Kasumi-1 (cell line): ENCODE measurements at places on chromosomes 3 and 15.
A peak's percentile ranks its signal among the peaks of the same experiment; 100 is the strongest.

DNA sequence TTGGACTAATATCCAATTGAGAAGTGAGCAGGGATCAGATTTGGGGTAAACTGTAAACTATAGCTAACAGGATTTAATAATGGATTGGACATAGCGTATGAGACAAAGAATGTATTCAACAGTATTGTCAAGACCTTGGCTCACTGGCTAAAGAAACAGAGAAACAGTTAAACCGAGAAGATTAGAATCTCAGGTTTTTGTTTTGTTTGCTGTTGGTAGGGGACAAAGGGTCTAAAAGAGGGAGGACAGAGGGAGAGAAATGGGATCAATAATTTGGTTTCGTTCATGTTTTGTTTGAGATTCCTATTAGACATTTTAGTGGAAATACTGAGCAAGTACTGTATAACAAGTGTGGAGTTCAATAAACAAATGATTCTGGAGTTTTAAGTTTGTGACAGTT is 28.6 kb downstream of the CLDN1 start:
- no peak for DNase-seq

GRCh38 chr15:100873029-100873677 is 6.5 kb upstream of the ALDH1A3 start:
- peak; percentile 82 for DNase-seq

- DNase-seq, result no peak
These were observed 126.3 kb downstream of the TNIK start for GRCh38 chr3:171333784-171334464.

DNA sequence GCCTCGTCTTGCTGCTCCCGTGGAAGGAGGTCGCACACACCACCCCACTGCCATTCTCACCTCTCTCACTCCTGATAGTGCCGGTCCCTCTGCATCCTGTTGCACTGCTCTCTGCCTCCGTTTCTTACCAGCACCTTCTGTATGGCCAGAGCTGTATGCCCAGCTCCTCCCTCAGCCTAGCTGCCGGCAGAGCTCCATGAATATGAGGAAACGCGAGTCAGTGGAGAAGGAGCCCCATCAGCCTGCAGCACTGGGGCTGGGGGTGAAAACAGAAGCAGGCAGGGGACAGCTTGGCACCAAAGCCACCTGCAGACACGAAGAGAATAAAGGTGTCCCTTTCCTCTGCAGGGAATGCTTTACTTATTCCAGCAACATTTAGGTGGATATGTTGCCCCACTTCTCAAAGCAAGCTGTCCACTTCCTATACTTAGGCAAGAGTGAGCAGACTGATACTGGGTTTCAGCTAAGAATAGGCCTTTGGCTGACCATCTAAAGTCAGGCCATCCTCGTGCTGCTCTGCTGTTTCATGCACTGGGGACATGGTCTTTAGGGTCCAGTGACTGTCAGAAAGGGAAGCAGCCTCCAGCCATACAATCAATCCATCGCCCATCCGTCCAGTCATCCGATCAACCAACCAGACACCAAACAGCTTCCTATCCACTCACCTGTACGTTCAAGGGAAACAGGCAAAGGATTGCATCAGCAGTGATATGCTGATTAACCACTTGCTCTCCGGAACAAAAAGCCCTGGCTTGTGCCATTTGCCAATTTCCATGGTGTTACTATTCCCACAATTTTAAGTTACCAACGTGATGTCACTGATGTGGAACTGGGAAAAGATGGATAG is 222.7 kb downstream of the XXYLT1 start:
- DNase-seq, result no peak

GRCh38 chr3:99753268-99753975 is 64.2 kb upstream of the CMSS1 start:
- peak; percentile 82 for DNase-seq

GRCh38 chr15:35696767-35697231 is 150.8 kb upstream of the DPH6 start:
- no peak for DNase-seq

GRCh38 chr15:74180881-74181602 is 7.5 kb downstream of the ISLR start:
- DNase-seq, result no peak

DNA sequence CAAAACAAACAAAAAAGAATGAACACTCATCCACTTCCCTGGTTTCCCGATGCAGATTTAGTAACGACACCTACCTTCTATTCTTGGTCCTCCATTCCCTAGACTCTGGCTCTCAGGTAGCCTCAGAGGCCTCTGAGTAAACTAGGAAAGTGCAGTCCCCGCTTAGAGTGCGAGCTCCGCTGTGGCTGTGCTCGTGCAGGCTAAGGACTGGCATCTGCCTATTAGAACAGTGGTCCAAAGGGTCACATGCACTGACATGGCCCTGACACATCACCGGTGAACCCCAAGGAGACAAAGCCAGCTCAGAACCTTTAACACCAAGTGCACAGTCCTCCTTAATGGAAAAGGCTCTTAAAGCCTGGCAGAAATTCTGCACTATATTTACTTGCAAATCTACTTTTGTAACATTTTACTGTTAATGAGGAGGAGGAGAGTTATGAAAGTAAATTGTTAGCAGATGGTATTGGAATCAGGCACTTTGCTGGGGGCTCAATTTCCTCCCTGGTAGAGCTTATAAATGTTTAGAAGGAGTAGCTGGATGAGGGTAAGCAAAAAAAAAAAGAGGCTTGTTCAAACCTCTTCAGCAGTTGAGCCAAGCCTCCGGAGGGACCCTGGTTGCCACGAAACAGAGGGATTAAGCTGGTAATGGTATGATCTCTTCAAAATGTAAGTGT is 31.1 kb downstream of the VGLL4 start:
- no peak for DNase-seq

- no peak for DNase-seq
These were observed 926 bp upstream of the SKOR1 start for GRCh38 chr15:67824197-67824968.

DNA sequence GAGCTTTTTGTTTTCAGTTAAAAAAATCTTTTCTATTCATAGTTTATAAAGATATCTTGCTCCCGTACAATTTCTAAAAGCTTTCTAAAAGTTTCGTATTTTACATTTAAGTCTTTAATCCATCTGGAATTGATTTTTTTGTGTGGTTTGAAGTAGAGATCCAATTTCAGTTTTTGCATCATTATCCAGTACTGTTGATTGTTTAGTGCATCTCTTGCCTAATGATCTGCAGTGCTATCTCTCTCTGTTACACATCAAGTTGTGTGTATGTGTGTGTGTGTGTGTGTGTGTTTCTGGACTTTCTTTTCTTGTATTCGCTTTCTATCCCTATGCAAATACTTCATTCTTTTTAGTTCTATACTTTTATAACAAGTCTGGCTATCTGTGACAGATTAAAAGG is 605.8 kb upstream of the DPPA4 start:
- no peak for DNase-seq

DNA sequence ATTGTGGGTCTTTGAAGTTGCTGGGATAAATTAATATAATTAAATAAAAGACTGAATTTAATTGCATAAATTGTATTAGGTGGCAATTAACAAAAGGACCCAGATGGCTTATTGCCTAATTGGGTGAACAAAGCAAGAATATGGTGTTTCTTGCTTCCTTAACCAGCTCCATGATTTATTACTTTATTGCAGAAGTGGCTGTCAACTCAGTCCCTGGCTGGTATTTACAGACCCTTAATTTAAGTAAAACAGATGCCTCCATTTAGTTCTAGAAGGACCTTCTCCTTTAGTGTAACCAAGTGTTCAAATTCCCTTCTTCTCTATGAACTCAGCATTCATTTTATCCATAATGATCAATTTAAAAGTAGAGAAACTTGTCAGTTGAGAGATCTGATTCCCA is 35.1 kb downstream of the DPH3 start:
- no peak for DNase-seq

DNA sequence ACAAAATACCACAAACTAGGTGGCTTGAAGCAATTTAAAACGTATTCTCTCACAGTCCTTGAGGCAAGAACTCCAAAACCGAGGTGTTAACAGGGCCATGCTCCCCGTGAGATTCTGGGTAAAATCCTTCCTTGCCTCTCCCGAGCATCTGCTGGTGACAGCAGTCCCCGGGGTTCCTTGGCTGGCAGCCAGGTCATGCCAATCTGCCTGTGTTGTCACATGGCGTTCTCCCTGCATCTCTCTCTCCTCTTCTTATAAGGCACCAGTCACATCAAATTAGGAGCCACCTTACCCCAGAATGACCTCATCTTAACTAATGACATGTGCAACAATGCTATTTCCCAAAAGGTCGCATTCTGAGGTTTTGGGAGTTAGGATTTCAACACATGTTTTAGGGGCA is 26.3 kb upstream of the LRRN1 start:
- no peak for DNase-seq

DNA sequence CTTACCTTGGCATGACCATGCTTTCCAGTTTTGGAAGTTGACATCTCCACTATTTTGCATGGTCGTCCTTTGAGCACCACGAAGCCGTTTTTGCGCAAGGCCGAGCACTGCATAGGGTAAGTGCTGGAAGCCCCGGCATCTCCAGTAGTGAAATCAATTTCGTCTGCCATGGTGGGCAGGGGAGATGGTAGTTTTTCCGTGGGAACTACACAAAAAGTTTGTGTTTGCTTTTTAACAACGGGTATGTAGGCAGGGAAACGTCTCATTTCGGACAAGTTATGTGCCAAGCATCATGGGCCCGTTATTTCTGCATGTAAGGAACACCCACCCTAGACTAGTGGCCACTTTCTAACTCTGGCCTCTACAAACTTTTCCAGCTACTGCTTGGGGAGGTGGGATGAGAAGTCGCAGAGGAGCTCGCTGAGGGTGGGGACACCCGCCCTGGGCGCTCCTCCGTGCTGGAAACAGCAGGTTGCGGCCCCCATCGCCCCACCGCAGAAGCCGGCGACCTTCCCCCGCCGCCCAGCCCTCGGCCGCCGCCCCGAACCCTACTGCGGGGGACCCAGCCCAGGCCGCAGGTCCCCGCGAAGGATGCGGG is 701 bp downstream of the EIF5A2 start:
- DNase-seq, result no peak

DNA sequence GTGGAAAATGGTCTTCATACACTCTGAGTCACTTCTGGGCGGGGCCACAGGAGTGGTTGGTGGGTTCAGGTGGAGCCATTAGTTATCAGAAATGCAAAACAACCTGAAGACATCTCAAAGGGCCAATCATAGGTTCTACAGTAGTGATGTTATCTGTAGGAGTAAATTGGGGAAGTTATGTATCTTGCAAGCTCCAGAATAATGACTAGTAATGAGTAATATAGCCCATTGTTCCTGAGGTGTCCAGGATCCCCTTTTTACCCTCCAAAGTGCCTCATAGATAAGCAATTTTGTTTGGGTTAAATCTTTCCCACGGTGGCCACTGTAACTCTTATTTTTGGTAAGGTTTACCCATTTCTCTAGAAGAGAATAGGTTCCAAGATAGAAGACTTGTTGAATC is 91.7 kb downstream of the PIK3R4 start:
- DNase-seq, result no peak

DNA sequence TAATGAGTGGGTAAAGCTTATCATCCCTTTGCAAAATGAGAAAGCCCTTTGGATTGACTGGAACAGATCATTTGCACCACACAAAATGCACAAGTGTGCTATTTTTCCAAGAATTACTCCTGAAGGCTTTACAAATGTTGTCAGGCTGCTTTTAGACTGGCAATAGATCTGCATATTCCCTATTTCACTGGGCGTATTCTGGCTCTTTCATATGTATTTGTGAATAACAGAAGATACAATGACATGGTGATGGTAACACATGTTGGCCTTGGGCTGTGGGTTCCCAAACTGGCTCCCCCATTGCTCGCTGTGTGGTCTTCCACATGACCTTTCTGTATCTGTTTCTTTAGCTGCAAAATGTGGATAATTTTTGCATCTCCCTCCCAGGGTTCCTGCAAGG is 303.4 kb upstream of the CHRM5 start:
- DNase-seq, result no peak

DNA sequence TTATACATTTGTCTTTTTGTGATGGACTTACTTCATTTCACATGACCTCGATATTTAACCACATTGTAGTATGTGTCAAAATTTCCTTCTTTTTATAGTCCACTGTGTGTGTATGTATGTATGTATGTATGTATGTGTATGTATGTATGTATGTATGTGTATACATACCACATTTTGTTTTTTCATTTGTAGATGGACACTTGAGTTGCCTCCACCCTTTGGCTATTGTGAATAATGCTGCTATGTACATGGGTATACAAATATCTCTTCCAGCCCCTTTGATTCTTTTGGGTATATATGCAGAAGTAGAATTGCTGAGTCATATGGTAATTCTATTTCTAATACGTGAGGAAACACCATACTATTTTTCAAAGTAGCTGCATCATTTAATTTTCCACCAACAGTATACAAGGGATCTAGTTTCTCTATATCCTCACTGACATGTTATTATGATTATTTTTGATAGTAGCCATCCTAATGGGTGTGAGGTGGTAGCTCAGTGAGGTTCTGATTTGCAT is 228.2 kb downstream of the OPA1 start:
- no peak for DNase-seq

DNA sequence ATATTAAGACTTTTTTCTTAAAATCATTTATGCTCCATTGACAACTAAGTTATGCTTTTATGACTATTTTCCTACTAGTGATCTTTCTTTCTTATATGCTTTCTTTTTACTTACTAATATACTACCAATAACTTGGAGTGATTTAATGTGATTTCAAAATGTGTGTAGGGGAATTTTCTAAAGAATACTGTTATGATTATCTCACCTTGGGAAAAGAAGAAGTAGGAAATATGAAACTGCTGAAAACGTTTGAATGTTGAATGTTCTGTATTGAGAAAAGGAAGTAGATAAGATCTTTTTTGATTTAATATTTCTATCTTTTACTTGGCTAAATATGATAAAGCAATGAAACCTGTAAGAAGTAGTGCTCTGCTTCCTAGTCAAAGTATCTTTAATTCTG is 7.8 kb upstream of the CD200R1 start:
- no peak for DNase-seq

GRCh38 chr3:30256474-30256873 is 349.9 kb upstream of the TGFBR2 start:
- no peak for DNase-seq

- no peak for DNase-seq
These were observed 76.9 kb upstream of the RGMA start for GRCh38 chr15:93165734-93166470.

GRCh38 chr3:134827213-134827612 is 32.2 kb downstream of the EPHB1 start:
- no peak for DNase-seq

DNA sequence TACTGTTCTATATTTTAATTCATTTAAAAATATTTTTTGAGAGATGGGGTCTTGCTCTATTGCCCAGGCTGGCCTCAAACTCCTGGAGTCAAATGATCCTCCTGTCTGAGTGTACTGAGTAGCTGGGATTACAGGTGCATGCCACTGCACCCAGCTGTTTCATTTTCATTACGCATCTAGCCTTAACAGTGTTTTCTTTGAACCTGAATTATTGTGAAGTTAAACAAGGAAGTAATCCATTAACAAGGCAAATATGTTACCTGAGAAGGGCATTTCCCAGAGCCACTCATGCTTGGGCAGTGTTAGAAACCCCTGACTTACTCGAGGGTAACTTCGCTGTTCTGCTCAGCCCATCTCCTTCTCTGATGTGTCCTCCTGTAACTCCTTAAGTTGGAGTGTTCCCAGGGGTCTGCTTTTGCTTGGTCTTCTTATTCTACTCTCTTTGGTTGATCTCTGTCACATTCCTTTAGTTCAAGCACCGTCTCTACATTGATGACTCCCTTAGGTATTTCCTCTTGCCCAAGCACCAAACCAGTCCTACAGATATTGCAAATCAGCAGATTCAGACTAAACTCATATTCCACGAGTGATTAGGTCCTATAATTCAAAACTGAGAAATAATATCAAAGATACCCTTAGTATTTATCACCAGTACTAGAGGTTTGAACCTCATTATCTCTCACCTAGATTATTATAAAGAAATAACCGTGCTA is 107.9 kb downstream of the STAC start:
- DNase-seq, result no peak

- no peak for DNase-seq
These were observed 27.6 kb downstream of the ZFAND6 start for GRCh38 chr15:80087104-80087503.
